ENCODE measurements at places on chromosomes 6 and 20. TPM values are rescaled to one million over a fixed set of nuclear protein-coding genes. Genes with fewer than 3 reads are reported as not detected.

DNA sequence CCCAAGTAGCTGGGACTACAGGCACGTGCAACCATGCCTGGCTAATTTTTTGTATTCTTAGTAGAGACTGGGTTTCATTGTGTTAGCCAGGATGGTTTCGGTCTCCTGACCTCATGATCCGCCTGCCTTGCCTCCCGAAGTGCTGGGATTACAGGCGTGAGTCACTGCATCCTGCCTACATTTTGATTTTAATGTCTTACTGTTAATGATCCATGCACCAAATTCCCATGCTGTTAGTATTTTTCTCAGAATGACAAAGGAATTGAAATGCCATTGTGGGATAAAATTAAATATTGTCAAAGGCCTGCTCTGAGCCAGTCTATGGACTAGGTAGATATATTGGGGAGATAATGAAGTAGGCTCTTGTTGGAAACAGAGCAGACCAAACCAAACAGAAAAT, 28.2 kb downstream of the CBFA2T2 start:
- DNase-seq: peak; percentile 95

- no peak for DNase-seq
Observed at GRCh38 chr6:111114087-111114443, 26.8 kb downstream of the SLC16A10 start.

GRCh38 chr6:112842330-112842685, 495.2 kb downstream of the RFPL4B start:
- DNase-seq: no peak

- DNase-seq: no peak
Observed at GRCh38 chr6:48199499-48199898, 88.5 kb upstream of the PTCHD4 start.

- DNase-seq: peak; percentile 22
Observed at GRCh38 chr6:331622-332521, 39.6 kb downstream of the DUSP22 start.

DNA sequence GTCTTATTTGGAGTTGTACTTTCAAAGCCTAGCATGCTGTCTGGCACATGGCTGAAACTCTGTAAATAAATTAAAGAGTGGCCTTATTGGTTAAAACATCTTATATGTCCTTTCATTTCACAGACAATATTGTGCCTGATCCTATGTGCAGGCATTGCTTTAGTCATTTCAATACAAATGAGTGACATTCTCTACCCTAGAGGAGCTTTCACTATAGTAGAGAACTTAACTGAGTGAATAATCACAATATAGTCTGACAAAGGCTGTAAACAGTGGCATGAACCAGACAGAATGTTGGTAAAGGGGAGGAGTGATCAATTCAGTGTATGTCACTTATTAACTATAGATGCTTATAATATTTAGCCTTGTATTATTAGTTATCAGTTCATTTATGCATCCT, 481.8 kb downstream of the TFAP2B start:
- no peak for DNase-seq

DACT2 gene
- total RNA-seq: not detected

ZNF831 gene
- total RNA-seq: not detected

SLC17A1 gene
- total RNA-seq: 0.64 TPM

FAM217A gene
- total RNA-seq: not detected
